ENCODE measurements at places on chromosomes 16 and 17. TPM values are rescaled to one million over a fixed set of nuclear protein-coding genes. Genes with fewer than 3 reads are reported as not detected.
A peak's percentile ranks its signal among the peaks of the same experiment; 100 is the strongest.

DNA sequence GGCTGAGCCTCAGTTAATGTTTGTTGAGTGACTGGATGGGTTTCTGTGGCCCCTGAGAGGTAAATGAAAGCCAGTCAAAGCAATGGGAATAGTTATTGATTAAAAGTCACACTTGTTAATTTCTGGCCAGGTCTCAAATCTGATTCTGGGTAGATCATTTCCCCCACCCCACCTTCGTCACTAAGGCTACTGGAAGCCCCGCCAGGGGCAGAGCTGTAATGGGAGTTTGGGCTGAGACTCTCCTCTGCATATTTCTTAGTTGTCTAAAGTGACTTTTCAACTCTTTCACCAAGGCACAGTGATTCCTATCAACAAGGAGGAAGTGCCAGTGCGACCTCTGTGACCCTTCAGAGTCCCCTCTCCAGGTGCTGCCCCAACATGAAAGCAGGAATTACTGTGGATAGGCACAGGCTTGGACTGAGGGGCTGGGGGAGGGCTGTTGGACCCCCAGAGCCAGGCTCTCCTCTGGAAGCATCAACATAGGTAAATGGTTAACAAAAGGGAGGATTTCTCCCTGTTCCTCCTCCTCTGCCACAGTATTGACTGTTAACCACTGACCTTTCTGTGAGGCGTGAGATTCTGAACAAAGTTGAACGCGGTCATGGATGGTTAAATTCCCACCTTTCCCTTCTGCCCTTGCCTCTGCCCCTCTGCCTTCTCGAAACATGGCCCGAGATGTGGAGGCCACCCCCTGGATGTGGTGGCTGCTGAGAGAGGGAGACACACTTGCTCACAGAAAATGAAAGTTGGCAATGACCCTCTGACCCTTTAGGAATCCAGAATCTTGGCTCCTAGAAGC, 20.8 kb upstream of the TBX2 start:
- H3K36me3 ChIP-seq: no peaks in the 10 kb centered on the region
- H3K27me3 ChIP-seq: no peaks in the 10 kb centered on the region
- H3K4me1 ChIP-seq: peaks cover 5% of the 10 kb centered on the region
- no peak overlapping the region for H3K4me3 ChIP-seq

DRC3 gene
- 21.6 TPM for total RNA-seq

GRCh38 chr17:80122026-80122575, 20.7 kb downstream of the GAA start:
- no peaks in the 10 kb centered on the region for H3K4me1 ChIP-seq
- H3K27me3 ChIP-seq: no peaks in the 10 kb centered on the region
- no peak overlapping the region for H3K27ac ChIP-seq
- DNase-seq: peak; percentile 7
- no peaks in the 10 kb centered on the region for H3K36me3 ChIP-seq
- no peak overlapping the region for H3K4me3 ChIP-seq

- H3K4me3 ChIP-seq: no peak overlapping the region
- H3K27ac ChIP-seq: no peak overlapping the region
- H3K27me3 ChIP-seq: no peaks in the 10 kb centered on the region
- no peak for DNase-seq
- H3K4me1 ChIP-seq: no peaks in the 10 kb centered on the region
- no peaks in the 10 kb centered on the region for H3K36me3 ChIP-seq
Measured at GRCh38 chr17:33023790-33024189, 32.1 kb downstream of the SPACA3 start.

- no peak overlapping the region for H3K4me3 ChIP-seq
- no peaks in the 10 kb centered on the region for H3K4me1 ChIP-seq
- no peaks in the 10 kb centered on the region for H3K36me3 ChIP-seq
- H3K27me3 ChIP-seq: no peaks in the 10 kb centered on the region
Measured at GRCh38 chr16:78286065-78286464, 186.6 kb downstream of the WWOX start.

GRCh38 chr17:8121681-8122421, 2.1 kb downstream of the HES7 start:
- H3K27me3 ChIP-seq: no peaks in the 10 kb centered on the region
- peak; percentile 59 for DNase-seq
- peak overlapping the region; percentile 54 for H3K4me3 ChIP-seq
- no peak overlapping the region for H3K27ac ChIP-seq
- peaks cover 48% of the 10 kb centered on the region for H3K4me1 ChIP-seq

CCL14 gene
- total RNA-seq: 11.4 TPM

GRCh38 chr16:473046-474043, 47.9 kb downstream of the RAB11FIP3 start:
- no peak for DNase-seq
- peaks cover 15% of the 10 kb centered on the region for H3K4me1 ChIP-seq
- H3K36me3 ChIP-seq: no peaks in the 10 kb centered on the region
- H3K27me3 ChIP-seq: no peaks in the 10 kb centered on the region
- no peak overlapping the region for H3K4me3 ChIP-seq

ABCC12 gene
- total RNA-seq: 18.3 TPM

- no peaks in the 10 kb centered on the region for H3K36me3 ChIP-seq
- H3K4me1 ChIP-seq: peaks cover 40% of the 10 kb centered on the region
- no peak overlapping the region for H3K4me3 ChIP-seq
- DNase-seq: peak; percentile 88
- H3K27ac ChIP-seq: peak overlapping the region; percentile 24
- H3K27me3 ChIP-seq: no peaks in the 10 kb centered on the region
Measured at GRCh38 chr17:21287703-21288449, 3.4 kb downstream of the MAP2K3 start.

- H3K4me1 ChIP-seq: no peaks in the 10 kb centered on the region
- H3K27me3 ChIP-seq: no peaks in the 10 kb centered on the region
- DNase-seq: no peak
- H3K4me3 ChIP-seq: no peak overlapping the region
Measured at GRCh38 chr16:24936151-24936550, 79.0 kb downstream of the ARHGAP17 start.

DNA sequence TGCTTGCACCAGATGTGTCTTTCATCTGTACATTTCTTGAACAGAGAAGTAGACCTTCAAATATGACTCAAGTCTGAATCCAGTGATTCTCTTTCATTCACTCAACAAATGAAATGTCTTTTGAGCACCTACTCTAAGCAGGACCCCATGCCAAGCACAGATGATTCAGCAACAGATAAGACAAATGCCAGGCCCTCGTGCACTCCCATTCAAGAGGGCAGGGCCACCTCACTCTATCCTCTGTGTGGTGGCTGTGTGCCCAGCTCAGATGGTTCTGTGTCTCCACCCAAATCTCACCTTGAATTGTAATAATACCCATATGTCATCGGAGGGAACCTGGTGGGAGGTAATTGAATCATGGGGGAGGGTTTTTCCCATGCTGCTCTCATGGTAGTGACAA, 74.1 kb upstream of the NKD1 start:
- DNase-seq: no peak
- H3K27ac ChIP-seq: no peak overlapping the region
- H3K27me3 ChIP-seq: no peaks in the 10 kb centered on the region
- no peak overlapping the region for H3K4me3 ChIP-seq
- no peaks in the 10 kb centered on the region for H3K4me1 ChIP-seq

NEUROD2 gene
- not detected for total RNA-seq

NHERF1 gene
- 26.9 TPM for total RNA-seq

DNA sequence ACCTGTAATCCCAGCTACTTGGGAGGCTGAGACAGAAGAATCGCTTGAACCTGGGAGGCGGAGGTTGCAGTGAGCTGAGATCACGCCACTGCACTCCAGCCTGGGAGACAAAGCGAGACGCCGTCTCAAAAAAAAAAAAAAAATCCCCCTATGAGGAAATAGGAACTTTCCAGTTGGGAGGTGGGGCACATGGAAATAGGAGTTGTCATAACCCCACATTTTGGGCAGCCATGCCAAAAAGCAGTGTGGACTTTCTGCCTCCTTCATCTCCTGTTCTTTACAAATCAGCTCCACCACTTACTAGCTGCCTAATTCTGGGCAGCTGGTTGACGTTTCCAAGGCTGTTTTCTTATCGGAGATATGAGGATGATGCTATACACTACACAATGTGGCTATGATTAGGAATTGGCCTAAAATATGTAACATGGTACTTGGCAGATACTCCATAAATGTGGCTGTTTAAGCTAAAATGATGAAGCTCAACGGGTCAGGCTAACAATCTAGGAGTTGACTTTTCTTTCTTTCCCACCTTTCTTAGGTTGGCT, 21.5 kb upstream of the CCL5 start:
- no peaks in the 10 kb centered on the region for H3K27me3 ChIP-seq
- H3K36me3 ChIP-seq: no peaks in the 10 kb centered on the region
- no peak overlapping the region for H3K4me3 ChIP-seq
- no peaks in the 10 kb centered on the region for H3K4me1 ChIP-seq
- H3K27ac ChIP-seq: no peak overlapping the region
- no peak for DNase-seq

- no peaks in the 10 kb centered on the region for H3K36me3 ChIP-seq
- DNase-seq: no peak
- H3K4me3 ChIP-seq: no peak overlapping the region
- H3K27ac ChIP-seq: no peak overlapping the region
- H3K4me1 ChIP-seq: no peaks in the 10 kb centered on the region
Measured at GRCh38 chr16:1277617-1278282, 21.9 kb downstream of the TPSD1 start.

HSD17B2 gene
- 0.71 TPM for total RNA-seq

DNA sequence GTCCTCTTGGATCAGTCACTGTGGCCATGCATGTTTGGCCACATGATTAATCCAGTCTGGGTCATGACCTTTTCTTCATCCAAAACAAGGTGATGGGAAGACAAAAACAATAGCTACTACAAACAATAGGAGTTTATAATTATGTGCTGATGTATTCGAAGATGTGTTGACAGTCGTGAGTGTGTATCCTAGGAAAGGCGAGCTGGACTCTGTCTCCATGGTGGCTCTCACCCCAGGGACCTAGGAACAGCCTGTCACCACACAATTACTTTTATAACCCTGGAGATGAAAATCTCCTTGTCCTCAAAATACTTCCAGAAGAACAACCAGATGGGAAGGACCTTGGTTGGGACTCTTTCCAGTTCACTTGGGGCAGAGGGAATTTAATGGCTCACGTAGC, 9.8 kb upstream of the PLK1 start:
- H3K4me3 ChIP-seq: no peak overlapping the region
- no peaks in the 10 kb centered on the region for H3K4me1 ChIP-seq
- no peaks in the 10 kb centered on the region for H3K36me3 ChIP-seq
- no peaks in the 10 kb centered on the region for H3K27me3 ChIP-seq
- DNase-seq: no peak

RASL10B gene
- 2.5 TPM for total RNA-seq

- DNase-seq: no peak
- no peaks in the 10 kb centered on the region for H3K36me3 ChIP-seq
- no peak overlapping the region for H3K4me3 ChIP-seq
- H3K27ac ChIP-seq: no peak overlapping the region
- H3K27me3 ChIP-seq: no peaks in the 10 kb centered on the region
- peaks cover 9% of the 10 kb centered on the region for H3K4me1 ChIP-seq
Measured at GRCh38 chr16:83400234-83400633, 407.5 kb upstream of the HSBP1 start.

DNA sequence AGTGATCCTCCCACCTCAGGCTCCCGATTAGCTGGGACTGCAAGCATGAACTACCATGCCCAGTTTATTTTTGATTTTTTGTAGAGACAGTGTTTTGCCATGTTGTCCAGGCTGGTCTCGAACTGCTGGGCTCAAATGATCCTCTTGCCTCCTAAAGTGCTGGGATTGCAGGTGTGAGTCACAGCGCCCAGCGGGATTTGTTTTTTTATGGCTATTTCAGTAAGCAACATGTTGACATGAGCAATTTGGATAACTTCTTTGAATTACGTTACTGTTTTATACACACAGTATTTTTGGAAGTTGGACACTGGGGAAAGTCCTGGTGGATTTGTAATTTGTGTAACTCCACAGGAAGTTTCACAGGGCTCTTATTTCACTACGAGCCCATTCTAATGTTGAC, 18.5 kb upstream of the RHOT1 start:
- DNase-seq: no peak
- no peaks in the 10 kb centered on the region for H3K27me3 ChIP-seq
- no peaks in the 10 kb centered on the region for H3K4me1 ChIP-seq
- H3K36me3 ChIP-seq: no peaks in the 10 kb centered on the region
- H3K27ac ChIP-seq: no peak overlapping the region
